ENCODE measurements at places on chromosomes 1 and 21.

GRCh38 chr1:185862235-185862634 is 128.0 kb downstream of the HMCN1 start:
- no peak for DNase-seq

GRCh38 chr1:202812176-202813026 is 1.6 kb downstream of the PCAT6 start:
- no peak for DNase-seq

DNA sequence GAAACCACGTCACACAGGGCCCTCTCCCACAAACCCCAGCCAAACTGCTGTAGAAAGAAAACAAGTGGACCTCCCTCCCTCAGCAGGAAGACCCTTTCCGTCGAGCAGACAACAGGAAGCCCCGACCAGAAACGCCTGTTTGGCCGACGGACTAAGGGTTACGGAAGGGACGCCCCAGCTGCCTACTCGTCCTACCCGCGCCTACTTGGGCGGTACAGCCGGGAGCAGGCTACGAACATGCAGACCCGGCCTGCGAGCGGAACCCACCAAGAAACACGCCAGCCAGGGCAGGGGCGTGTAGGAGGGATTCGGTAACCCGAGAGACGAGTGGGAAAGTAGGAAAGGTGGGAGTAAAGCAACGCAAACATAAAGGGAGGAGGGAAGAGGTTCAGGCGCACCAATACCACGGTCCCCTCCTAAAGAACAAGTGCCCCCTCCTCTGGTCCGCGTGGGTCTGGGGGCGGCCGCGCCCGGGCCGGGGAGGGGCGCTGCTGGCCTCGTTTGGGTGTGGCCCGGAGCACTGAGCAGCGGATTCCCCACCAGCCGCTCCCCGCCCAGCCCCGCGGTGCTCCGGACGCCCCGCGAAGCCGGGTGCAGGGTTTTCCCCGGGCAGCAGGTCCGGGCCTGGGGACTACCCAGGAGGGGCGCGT is 450 bp downstream of the S100A10 start:
- DNase-seq: no peak

GRCh38 chr1:4654764-4655673 is 610 bp downstream of the AJAP1 start:
- DNase-seq: no peak

- no peak for DNase-seq
These were observed 10.3 kb upstream of the EPS8L3 start for GRCh38 chr1:109773900-109774485.

- no peak for DNase-seq
These were observed 31.4 kb upstream of the COL6A1 start for GRCh38 chr21:45949928-45950739.

GRCh38 chr21:45295576-45296365 is 8.1 kb upstream of the POFUT2 start:
- no peak for DNase-seq

GRCh38 chr1:209805875-209806760 is at the start of gene IRF6:
Gene IRF6 (minus strand): TSS chr1:209806142. CDS start chr1:209801413, 4,729 bp downstream.
- DNase-seq: peak; percentile 82

- no peak for DNase-seq
These were observed 756 bp downstream of the RLF start for GRCh38 chr1:40161888-40162397.

- no peak for DNase-seq
These were observed 40.3 kb downstream of the CFHR5 start for GRCh38 chr1:197017558-197018146.

DNA sequence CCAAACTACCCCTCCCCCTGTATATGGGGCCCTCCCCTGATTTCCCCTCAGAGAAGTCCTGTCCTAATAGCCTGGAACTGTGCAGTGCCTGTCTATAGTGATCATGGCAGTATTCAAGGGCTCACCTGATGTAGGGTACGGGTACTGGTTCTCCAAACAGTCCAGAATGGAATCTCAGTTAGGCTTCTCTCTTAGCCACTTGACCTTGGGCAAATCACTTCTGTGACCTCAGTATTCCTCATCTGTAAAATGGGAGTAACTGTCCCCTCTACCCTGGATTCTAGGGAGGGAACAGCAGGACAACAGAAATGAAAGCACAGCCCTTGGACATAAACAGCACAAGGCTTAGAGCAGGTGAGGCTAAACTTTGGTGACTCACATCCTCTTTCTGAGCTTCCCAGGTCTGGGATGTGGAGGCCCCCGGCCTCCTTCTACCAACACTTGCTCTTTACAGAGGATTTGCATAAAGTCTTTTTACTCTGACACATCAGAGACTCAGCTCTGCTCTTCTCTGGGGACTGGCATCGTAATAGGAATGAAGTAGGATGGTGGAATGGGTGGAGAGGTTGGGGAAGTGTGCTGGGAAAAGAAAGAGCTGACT is 20.0 kb upstream of the PDZK1IP1 start:
- no peak for DNase-seq

DNA sequence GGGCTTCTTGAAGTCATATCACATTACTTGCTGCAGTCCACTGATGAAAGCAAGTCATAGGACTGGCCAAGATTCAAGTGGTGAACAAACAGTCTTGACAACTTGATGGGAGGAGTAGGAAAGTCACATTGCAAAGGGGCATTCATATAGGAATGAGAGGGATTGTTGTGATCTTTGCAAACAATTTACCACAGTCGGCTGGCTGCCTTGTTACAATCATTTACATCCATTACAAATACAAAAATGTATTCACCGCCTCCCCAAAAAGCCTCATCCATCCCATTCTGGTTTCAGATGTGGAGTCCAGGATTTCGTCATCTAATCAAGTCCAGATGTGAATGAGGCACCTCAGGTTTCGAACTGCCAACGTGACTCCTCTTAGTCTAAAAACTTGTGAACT is 26.8 kb downstream of the GORAB start:
- DNase-seq: no peak

GRCh38 chr1:57420981-57421785 is 2.7 kb downstream of the DAB1 start:
- no peak for DNase-seq

DNA sequence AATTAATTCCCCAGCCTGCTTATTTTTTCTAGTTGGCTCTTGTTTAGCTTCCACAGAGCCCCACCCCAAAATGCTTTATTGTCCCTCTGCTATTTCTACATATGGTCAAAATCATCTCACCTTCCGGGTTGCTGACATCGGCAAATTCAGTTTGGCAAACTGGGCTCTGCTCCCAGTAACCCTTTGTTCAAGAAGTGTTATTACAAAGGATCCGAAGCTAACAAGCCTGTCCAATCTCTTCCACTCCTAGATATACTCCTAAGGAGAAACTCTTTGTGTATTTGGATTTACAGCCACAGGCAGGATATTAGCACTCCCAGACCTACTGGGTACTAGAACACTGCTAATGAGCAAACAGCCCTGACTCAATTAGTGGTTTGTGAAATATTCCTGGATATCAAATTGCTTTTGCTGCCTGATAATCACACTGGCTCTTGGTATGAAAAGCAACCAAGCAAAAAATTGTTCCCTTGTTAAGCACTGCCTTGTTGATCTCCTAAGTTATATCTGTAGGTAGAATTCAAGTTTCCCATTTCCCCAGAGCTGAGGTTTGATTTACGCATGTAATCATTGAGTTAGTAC is 4.0 kb downstream of the JUN start:
- DNase-seq: no peak

DNA sequence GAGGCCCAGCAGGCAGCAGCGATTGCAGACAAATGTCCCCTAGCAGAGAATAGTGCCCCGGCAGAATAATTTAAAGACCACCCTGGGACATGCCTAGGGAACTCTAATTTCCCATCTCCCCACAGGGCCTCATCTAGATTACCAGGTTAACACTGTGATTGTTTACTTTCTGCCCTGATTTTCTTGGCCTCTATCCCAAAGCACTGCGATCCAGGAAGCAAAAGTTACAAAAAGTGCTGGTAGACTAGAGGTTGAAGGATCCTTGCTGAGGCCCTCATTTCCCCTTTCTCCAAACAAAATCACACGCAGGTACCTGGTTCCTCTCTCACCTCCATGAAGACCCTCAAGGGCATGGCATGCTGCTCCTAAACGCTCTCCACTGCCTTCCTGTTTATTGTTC is 229.7 kb downstream of the C1orf94 start:
- no peak for DNase-seq

- DNase-seq: no peak
These were observed 95.9 kb downstream of the PTPN14 start for GRCh38 chr1:214455479-214455878.

DNA sequence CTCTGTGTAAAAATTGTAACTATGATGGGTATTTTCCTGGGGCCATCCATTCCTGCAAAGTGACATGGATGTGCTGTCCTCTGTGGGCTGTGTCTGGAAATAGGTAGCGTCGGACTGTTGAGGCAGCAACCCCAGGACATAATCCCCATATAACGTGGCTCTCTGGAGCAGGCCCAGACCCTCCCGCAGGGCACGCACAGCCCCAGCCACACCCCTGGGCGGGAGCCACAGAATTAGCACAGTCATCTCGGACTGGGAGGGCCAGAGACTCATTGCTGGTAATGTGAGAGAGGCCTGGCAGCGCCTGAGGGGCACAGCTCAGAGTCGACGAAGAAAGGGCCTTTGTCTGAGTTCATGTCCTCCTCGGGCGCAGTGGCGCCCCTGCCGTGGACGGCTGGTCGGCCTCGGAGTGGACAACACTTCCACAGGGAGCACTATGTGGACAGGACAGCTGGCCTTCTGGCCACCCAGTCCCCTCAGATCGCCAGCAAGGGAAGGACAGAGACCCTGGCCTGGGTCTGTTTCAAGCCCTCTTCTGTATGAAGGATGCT is 20.1 kb downstream of the SIM2 start:
- no peak for DNase-seq

- DNase-seq: no peak
These were observed 10.7 kb downstream of the DCST2 start for GRCh38 chr1:155022927-155023236.

GRCh38 chr1:93419344-93419743 is 28.6 kb upstream of the FNBP1L start:
- DNase-seq: no peak

GRCh38 chr1:20376880-20377494 is 86.3 kb downstream of the VWA5B1 start:
- no peak for DNase-seq

DNA sequence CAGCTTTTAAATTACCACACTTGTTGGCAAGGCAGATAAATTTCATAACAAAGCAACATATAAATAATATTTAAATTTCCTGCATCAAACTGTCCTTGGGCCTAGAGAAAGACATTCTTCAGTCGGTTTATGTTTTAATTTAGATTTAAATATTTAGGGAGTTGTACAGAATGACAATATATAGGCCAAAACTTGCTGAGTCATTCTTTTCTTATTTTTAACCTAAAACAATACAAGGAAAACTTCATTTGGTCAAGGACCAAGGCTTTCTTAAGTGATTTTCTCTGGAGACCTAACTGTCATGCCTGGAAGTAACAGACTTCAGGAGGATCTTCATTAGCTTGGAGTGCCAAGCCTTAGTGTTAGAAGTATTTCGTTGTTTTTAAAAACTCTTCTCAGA is 5.6 kb downstream of the MAP10 start:
- DNase-seq: no peak

GRCh38 chr1:72827278-72827677 is 544.9 kb upstream of the NEGR1 start:
- no peak for DNase-seq

DNA sequence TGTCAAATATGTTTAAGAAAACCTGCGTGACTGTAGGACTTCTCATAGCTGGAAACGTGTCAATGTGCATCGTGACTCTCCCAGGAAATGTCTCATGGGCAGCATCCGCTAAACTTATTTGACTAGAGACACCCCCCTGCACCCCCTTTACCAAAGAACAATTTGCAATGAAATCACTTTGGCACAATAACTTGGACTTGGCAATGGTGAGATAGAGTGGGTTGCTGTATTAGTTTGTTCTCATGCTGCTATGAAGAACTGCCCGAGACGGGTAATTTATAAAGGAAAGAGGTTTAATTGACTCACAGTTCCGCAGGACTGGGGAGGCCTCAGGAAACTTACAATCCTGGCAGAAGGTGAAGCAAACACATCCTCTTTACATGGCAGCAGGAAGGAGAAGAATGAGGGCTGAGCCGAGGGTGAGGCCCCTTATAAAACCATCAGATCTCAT is 13.8 kb downstream of the CLDN14 start:
- DNase-seq: no peak

DNA sequence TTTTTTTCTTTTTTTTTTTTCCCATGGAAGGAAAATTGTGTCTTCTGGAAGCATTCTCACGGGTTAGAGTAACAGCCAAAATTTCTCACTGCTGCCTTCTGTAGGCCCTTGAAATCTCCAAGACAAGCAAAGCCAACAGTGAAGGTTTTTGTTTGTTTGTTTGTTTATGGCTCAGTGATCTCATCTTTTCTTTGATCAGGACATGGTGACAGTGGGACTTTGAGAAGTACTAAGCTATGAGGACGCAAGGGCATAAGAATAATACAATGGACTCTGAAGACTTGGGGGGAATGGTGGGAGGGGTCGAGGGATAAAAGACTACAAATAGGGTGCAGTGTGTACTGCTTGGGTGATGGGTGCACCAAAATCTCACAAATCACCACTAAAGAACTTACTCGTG is 419.4 kb downstream of the PTPRC start:
- DNase-seq: no peak

DNA sequence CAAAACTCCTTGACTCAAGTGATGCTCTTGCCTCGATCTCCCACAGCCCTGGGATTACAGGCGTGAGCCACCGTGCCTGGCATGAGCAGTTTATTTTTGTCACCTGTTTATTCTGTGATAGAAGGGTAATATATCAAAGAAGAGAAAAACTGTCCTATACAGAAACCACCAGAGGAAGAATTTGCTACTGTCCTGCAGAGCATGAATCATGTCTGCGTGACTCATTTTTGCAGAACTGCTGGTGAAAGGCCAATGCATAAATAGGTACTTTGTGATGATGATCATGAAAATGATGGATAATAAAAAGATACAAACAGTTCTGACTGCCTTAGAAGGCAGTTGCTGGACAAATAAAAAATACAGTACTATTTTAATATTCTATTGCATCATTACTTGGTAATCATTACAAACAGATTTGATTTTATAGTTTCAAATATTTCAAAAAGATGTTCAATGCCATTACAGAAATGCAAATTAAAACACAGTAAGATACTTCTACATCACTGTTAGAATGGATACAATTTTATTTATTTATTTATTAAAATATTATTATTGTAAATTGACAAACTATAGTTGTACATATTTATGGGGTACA is 26.5 kb downstream of the RIPPLY3 start:
- DNase-seq: no peak

GRCh38 chr1:117147341-117147831 is 25.8 kb upstream of the TRIM45 start:
- DNase-seq: no peak

- DNase-seq: no peak
These were observed 278.9 kb downstream of the TGFB2 start for GRCh38 chr1:218624052-218624451.

GRCh38 chr1:110726755-110727154 is 52.0 kb upstream of the KCNA3 start:
- DNase-seq: no peak

GRCh38 chr1:175735144-175735543 is 8.3 kb downstream of the TNR start:
- DNase-seq: no peak
